ENCODE measurements at places on chromosomes 4 and X.
A peak's percentile ranks its signal among the peaks of the same experiment; 100 is the strongest.

GRCh38 chr4:11624370-11624769 lies 195.7 kb upstream of the HS3ST1 start:
- DNase-seq, result no peak

DNA sequence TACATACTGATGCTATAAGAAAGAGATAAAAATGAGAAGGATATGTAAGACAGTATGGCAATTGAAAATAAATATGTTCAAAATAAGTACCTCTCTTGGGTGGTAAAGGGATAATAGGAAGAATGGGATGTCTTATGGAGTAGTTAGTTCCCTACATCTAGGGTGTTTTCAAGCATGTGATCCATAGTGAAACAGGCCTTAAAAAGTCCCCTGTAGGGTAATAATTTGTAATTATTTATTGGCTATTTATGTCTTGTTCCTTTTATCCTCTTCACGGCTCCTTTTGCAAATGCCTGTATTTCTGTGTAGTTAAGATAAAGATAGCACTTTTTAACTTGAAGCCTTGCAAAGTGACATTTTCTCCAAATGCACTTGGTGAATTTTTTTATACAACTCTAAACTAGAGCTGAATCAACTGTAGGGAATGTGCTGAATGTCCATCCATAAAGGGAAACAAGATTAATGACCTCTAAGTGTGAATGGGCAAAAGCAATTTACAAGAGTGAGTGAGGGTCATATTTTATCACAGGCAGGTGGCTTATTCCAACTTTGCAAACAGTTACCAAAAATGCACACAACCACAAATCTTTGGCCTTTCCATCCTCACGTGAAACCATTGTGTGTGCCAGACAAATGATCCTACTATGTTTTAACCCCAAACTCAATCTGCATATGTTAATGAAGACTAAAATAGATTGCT lies 299.0 kb downstream of the KCNIP4 start:
- no peak for DNase-seq

GRCh38 chrX:2325076-2325784 lies 175.5 kb downstream of the DHRSX start:
- DNase-seq, result no peak

GRCh38 chr4:102759831-102760644 lies 730 bp downstream of the MANBA start:
- DNase-seq, result no peak

DNA sequence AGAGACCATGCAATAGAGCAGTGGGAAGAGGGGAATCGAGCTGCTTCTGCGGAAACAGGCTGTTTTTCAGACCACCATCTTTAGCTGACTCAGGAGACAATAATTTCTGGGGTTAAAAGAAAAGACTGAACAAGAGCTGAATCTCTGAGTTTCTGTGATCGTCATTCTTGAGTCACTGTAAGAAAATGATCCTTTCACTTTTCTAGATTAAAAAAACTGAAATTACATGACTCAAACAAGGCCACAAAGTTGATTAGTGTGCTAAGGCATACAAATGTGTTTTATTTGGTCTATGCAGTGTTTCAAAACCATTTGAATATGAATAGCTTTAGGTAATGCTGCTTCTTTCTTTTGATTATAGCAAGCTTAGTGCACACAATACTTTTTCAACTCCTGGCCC lies 194.4 kb upstream of the RPL34 start:
- DNase-seq, result no peak

GRCh38 chrX:12378706-12379105 lies 240.4 kb downstream of the FRMPD4 start:
- no peak for DNase-seq

DNA sequence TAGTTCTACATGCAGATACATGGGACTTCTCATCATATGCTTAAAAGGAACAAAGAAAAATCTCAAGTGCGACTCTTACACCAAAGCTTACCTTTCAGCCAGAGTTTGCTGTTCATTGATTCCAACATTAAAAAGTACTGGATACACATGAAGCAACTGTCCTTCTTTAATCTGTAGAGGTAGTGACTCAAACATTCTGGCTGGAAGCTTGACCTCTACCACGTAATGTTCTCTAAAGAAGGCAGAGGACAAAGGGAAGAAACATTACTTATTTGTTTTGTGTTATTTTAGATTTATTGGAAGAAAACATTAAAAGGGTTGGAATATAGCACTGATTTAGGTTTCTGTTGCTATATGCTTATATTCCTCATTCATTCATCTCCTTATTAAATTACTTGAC lies 476.1 kb downstream of the IL15 start:
- no peak for DNase-seq

DNA sequence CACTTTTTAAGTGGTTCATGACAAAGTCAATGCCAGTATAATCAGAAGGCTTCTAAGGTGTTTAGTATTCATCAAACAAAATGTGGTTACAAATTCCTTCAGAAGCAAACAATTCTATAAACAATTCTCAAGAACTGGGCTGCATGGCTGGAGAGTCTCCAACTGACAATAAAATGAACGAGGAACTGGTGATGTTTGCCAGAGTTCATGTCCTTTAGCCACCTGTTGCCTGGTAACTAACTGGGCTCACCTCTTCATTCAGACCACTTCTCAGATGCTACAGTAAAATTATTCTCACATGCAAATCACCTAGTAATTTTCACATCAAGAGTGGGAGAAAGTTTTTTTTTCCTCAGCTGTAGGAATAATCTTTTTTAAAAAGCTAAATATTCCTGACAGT lies 53.3 kb downstream of the CAMK2D start:
- DNase-seq, result no peak

- DNase-seq, result no peak
These were observed 107.7 kb upstream of the MAGEE2 start for GRCh38 chrX:75892749-75893148.

DNA sequence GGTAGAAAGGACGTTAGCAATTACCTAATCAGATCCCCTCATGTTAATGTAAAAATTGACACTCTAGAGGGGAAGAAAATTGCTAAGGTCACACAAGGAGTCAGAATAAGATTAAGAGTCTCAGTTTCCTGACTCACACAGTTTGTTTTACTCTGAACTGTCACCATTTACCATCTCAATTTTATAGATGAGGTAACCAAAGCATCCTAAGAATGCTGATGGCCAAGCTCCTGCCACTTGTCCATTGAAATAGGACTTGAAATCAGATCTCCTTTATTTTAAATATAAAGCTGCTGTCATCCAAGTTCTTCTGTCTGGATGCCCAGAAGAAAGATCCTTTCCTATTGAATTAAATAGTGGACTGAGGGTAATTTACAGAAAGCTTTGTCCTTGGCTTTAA lies 114.8 kb upstream of the VAMP7 start:
- DNase-seq, result no peak

GRCh38 chr4:18869166-18869565 lies 847.6 kb upstream of the LCORL start:
- no peak for DNase-seq

DNA sequence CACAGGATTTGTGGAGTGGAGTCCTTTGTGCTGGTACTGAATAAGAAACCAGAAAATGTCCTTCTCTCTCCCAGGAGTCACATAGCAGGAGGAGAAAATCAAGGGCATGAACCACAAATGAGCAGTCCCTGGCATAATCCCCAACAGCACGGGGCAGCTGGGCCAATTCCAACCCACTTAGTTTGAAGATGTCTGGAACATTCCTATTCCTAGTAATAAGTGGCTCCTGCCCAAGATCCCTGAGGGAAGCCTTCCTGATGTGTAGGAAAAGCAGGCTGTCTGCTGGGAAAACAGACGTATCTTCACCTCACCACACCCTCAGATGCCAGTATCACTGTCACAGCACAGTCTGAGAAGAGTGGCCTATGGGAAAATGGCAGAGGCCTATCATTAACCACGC lies 182.8 kb upstream of the MAP3K15 start:
- DNase-seq, result no peak

GRCh38 chr4:48937033-48937432 lies 30.5 kb upstream of the OCIAD2 start:
- no peak for DNase-seq

DNA sequence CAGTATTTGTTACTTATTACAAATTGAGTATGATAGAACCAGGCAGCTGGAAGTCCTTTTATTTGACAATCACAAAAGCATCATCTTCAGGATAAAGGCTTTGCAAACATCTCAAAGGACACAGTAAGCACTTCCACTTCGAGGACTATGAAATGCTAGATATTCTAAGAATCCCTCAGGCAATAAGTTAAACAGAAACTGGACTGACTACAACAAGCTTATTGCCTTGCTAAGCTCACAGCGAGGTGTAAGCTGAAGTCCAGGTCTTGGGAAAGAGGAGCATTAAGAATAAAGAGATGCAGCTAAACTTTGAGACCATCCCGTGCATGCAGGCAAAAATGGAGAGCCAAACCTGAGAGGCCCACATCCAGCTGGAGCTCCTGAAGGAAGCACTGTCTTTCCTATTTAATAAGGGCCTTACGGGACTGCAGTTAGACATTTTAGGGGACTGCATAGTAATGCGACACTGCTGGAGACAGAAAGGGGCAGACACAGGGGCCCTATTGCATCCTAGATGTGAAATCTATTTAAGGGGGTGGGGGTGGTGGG lies 38.7 kb downstream of the DCHS2 start:
- no peak for DNase-seq

DNA sequence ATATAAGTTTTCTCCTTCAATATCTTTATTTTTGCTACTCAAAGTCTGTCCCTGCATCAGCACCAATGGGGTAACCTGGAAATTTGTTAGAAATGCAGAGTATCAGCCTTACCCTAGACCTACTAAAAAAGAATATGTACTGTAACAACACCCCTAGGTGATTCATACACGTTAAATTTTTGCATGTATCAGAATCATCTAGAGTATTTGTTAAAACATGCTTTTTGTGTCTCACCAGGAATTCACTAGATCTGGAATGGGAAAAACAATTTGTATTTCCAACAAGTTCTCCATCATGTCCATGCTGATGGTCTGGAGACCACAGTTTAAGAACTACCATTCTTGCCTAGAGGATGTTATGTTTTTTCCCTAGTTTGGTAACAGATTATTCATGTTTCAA lies 196.0 kb upstream of the EDNRA start:
- DNase-seq, result no peak

DNA sequence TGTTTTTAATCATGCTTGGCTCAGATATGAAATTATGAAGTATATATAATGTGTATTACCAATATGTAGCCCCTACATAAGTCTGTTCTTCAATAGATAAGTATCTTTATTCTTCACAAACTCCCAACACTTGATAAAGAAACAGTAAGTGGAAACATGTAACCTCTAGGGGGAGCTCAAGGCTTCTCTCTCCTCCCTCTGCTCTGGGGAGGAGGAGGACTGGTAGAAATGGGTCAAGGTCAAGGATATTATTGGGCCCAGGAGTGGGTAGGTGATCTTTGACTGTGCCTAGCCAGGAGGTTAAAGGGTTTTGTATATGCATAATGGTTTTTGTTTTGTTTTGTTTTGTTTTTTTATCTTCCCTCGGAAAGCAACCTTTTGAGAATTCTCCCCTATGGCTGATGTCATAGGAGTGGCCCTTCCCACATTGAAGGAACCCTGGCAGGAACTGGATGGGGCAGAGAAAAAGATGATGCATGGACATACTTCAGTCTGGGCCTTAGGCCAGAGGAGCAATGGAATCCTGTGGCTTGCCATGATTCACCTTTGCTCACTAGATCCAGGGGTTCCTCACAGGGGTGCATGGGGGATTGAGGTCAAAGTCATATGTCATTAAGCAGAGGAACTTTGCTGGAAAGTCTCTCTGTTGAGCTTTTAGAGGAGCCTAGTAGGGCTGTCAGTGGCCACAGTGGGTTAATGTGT lies 460.3 kb downstream of the MID1IP1 start:
- DNase-seq, result peak; percentile 24

GRCh38 chr4:168293386-168293975 lies 25.1 kb downstream of the DDX60 start:
- no peak for DNase-seq

GRCh38 chr4:39529534-39529933 lies 2.3 kb upstream of the UGDH start:
- no peak for DNase-seq

- no peak for DNase-seq
These were observed 63.8 kb downstream of the TBC1D19 start for GRCh38 chr4:26647523-26648224.

- DNase-seq, result no peak
These were observed 24.4 kb downstream of the AIMP1 start for GRCh38 chr4:106340774-106341173.

DNA sequence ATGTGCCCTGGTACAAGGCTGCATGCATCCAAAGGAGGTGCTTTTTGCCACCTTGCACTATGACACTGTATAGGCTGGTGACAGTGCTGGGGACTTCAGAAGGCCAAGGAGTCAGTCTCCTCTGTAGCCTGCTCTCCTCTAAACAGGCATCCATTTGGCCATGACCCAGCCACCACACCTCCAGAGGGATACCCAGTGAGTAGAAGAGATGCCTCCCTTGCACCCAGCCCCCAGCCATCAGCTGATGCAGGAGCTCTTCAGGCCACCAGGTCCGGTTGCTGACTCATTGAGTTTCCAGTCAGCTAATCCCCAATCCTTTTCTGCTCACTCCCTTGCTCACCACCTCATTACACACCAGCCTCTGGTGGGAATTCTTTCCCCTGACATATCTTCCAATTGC lies 99.8 kb downstream of the PJA1 start:
- DNase-seq, result no peak

GRCh38 chr4:57051524-57051923 lies 58.7 kb downstream of the IGFBP7 start:
- DNase-seq, result no peak

DNA sequence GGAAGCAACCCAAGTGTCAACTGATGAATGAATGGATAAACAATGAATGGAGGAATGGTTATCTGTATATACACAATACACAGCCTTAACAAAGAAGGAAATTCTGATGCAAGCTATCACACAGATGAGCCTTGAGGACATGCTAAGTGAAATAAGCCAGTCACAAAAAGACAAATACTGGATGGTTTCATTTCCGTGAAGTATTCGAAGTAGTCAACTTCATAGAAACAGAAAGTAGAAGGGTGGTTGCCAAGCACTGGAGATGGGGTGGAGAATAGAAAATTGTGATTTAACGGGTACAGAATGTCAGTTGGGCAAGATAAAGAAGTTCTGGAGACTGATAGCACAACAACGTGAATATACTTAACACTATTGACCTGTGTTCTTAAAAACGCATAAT lies 28.2 kb downstream of the CENPU start:
- DNase-seq, result no peak

GRCh38 chr4:63983224-63983623 lies 426.0 kb downstream of the TECRL start:
- no peak for DNase-seq

DNA sequence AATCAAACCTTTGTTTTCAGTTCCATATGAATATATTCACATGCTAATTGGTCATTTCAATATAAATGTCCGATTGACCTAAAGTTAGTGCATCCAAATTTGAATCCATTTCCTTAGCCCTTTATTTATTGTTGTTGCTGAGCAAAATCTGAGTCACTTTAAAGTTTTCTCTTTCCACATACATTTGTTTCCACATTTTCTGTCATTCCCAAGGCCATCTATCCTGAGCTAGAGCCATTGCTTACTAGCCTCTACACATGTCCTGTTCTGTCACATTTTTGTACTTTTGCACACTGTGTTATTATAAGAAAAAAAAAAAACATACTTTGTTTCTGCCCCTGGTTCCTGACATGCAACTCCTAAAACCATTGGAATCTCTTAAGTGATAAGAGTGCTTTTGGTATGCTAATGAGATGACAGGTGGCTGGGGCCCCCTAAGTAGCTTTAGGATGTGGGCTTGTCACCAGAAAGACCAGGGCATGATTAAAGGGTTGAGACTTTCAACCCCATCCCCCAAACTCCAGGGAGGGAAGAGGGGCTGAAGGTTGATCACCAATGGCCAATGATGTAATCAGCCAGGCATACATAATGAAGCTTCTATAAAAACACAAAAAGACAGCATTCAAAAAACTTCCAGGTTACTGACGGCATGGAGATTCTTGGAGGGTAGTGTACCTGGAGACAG lies 353.3 kb upstream of the MAGEB16 start:
- no peak for DNase-seq

GRCh38 chr4:54392479-54392878 lies 163.4 kb downstream of the PDGFRA start:
- DNase-seq, result no peak

Data from NCI-H1417 treated with DMSO at 0.1 percent for 48 hours (cell line).